HTR-8/SVneo (cell line): ENCODE measurements at places on chromosomes 11 and 22.

DNA sequence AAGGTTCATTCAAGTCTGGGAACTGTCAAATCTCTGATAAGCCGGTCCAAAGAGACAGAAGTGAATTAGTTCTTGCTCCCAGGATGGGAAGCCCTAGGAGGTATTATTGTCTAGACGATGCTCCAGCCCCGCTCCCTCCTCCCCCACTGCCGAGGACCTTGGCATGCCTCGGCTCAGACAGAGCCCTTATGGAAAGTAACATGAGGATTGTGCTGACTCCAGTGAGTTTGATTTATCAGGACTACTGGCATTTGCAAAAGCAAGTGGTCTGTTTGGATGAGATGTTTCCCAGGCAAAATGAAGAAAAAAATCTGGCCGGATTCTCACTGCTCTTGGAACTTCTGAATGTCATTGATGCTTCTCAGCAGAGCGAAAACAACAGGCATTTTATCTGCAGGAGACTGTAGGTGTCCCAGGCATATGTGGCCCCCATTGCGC is 341.0 kb downstream of the ETS1 start:
- no peak for DNase-seq

DNA sequence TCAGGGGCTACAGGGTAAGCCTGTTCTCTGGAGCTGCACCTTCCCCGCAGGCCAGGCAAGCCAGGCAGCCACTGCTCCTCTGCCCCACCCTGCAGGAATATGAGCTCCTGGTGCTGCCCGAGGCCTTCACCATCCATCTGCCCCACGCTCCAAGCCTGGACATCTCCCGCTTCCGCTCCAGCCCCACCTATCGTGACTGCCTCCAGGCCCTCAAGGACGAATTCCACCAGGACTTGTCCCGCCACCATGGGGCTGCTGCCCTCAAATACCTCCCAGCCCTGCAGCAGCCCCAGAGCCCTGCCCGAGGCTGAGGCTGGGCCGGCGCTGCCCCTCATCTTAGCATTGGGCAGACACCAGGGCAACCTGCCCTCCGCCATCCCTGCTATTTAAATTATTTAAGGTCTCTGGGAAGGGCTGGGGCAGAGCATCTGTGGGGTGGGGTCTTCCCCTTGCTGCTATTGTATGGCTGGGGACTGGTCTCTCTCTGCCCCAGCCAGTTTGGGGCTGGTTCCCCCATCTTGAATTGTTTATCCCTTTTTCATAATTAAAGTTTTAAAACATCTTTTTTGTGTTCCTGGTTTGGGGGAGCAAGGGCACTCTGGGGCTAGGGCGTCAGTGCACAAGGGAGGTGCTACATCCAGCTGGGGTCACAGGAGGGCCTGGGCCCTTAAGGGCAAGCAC is 6.2 kb downstream of the LARGE2 start:
- DNase-seq: no peak

GRCh38 chr11:72724021-72724551 is 28.1 kb downstream of the ARAP1 start:
- DNase-seq: no peak

DNA sequence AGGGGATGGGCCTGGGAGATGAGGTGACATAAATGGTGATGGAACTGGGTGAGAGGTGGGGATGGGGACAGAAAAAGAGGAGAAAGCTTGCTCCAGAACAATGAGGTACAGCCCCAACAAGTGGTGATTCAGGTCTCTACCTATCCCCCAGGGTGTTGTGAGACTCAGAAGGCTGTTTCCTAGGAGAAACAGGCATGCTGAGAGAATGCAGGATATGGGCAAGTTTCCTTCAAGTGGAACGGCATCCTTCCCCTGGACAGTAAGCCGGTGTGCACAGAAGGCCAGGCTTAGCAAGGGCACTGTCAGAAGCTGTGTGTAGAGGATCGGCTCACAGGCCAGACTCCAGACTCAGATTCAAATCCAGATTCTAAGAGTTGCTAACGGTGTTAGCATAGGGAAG is 34.1 kb upstream of the CRTAM start:
- DNase-seq: no peak

GRCh38 chr11:14700593-14700992 is 57.0 kb downstream of the PDE3B start:
- no peak for DNase-seq

GRCh38 chr11:77411137-77411707 is 62.7 kb downstream of the PAK1 start:
- peak; percentile 15 for DNase-seq

DNA sequence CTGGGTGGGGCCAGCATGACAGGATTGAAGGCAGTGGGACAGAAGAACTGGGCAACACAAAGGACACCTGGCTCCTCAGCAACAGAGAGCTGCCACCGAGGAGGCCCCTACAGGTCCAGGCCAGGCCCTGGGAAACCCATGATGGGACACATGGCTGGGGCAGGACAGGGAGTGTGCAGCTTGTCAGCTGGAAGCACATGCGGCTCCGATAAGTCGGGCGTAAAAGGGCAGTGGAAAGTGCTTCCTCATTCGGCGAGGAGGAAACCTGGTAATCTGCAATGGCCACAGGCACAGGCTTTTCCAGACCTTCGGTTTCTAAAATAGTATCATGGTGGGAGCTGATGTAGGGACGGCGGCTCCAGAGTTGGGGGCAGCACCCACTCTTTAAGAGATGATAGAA is 16.5 kb downstream of the GNAZ start:
- DNase-seq: no peak

GRCh38 chr11:45361551-45361950 is 75.4 kb upstream of the SYT13 start:
- DNase-seq: no peak

- DNase-seq: no peak
These were observed 33.4 kb downstream of the MIAT start for GRCh38 chr22:26690654-26691376.

DNA sequence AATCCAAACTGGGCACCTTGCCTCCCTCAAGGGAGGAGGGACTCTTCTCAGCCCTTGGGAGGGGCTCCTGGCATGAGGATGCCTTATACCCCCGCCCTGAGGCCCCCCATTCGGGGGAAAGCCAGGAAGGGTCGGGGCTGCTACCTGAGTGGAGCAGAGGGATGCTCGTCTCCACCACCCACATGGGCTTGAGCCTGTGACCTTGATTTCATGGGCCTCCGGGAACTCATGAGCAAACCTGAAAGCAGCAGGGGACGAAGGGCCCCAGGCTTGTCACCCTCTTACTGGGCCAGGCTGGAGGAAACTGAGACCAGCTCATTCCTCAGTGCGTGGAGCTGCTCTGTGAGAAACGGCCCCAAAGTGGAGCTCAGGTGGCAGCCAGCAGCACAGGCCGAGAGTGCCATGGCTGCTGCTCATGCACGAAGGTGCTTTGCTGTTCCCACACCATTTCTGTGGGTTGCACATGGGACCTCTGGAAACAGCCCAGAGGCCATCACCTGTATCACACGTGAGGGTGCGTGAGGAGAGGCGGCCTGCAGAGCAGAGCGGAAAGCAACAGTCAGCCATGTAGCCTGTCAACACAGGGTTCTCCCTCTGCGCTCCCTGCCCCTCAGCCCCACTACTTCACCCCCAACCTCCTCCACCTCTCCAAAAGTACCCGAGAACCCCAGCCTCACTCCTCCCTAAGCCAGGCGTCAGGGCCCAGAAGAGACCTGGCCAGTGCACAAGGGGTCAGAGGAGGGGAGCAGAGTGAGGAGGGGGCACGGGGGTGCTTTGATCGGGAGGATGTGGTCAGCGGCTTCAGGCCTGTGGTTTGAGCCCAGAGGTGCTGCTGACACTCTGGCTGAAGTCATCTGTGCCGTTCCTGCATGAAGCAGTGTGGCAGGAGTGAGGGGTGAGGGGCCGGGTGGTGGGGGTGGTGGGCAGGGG is 14.1 kb upstream of the IL2RB start:
- no peak for DNase-seq

DNA sequence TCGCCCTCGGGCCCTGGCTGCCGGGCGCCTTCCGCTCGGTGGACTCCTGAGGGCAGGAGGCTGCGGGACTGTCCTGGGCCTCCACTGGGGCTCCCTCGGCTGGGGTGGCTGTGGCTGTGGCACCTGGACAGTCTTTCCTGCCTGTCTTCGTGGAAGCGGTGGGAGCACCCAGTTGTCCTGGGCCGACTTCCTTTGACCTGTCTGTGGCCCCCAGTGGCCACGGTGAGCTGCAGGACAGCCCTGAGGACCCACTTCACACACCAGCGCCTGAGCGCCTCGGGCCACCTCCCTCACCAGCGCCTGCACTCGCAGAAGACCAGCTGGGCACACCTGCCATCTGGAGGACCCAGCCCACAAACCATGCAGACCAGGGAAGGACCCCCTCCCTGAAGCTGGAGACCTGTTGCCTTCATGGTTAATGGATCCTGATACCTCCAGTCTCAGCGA is 1.8 kb upstream of the EPS8L2 start:
- DNase-seq: no peak

- no peak for DNase-seq
These were observed 23.5 kb downstream of the ARHGAP8 start for GRCh38 chr22:44775862-44776261.

DNA sequence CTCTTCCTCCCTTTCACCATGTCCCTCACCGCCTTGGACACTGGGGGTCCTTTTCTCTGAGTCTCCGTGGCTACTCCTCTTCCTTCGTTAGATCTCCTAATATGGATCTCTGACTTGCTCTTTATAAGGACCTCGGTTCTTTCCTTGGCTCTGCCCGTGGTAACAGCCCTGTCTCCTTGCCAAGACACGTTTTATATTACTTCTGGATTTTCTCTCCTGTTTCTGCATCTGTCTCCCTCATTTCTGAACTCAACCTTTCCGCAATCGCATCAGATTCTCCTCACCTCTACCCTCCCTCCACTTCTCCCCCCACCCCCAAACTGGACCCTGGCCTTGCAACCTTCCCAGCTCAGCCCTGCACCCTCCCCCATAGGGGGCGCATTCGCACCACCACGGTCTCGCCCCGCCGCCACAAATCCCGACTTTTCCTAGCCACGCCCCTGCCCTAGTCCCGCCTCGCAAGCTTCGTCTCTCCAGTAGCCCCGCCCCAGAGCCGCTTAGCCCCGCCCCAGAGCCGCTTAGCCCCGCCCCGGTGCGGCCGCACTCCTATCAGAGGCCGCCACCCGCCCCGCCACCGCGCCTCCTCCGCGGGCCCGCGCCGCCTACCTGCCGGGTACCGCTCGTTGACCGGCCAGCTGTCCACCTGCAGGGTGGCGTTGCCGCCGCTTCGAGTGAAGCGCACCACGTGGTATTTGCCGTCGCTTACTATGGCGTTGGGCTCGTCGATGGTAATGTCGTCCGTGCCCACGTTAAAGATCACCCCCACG is 39.0 kb downstream of the SLC22A12 start:
- no peak for DNase-seq

DNA sequence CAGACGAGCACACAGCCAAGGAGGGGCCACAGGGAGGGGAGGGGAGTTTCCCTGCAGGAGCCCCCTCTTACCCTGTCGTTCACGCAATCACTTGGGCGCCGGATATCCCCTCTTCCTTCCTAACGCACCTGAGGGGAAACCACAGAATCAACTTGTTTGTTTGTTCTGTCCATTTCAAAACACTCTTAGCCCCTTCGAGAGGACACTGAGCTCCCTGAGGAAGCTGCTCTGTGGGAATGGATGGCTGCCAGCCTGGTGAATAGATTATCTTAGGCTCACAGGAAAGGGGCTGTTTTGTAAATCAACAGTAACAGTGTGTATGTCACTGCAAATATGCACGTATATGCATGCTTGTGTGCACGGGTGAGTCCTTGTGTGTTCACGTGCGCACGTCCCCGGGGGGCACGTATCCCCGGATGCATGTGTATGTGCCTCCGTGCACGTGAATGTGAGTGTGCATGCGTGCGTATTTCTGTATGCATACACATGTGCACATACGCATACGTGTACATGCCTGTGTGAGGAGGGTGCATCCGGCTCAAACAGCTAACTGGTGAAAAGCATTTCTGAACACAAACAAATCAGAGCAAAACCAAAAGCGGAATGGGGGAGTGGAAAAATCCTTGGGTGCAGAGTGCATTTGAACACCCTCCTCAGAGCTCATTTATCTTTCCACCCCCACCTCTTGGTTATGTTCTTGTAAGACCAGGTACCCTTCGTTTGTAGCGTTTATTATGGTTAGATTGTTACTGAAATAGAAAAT is 7.2 kb downstream of the ARSA start:
- DNase-seq: peak; percentile 66

- no peak for DNase-seq
These were observed 50.4 kb upstream of the PRSS23 start for GRCh38 chr11:86749821-86750401.

- DNase-seq: no peak
These were observed 1.6 kb downstream of the PHF21B start for GRCh38 chr22:45008186-45008681.

DNA sequence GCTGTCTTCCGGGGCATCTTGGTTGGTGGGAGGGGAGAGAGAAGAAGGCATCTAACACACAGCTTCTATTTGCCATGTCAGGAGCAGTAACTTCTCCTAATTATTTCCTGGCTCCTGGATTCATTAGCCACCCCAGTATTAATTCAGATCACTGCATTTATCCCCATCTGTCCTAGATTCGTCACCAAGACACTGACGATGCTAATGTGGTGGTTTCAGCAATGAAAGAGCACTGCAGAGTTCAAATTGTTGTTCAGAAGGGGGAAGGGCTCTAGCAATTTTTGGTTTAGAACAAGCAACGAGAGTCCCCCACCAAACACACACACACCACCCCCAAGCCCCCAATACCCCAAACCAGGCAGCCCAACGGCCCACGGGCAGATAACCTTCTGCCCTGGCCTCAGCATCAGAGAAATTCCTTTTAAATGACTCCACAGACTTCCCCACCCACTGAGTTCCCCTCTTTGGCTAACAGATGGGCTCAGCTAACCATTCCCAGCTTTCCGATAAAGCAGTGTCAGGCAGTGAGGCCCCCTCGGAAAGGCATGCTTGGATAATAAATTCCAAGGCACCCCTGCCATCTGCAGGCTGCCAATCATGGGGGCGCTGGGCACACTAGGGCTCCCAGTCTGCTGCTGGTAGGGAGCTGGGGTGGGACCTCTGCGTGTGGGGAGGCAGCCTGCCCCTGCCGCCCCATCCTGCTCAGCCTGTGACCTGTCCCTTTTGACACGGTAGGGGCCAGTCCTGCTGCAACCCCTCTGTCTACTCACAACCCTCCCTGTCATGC is 453.5 kb downstream of the MIAT start:
- DNase-seq: peak; percentile 69

GRCh38 chr22:27985323-27986275 is 66.5 kb upstream of the PITPNB start:
- no peak for DNase-seq

DNA sequence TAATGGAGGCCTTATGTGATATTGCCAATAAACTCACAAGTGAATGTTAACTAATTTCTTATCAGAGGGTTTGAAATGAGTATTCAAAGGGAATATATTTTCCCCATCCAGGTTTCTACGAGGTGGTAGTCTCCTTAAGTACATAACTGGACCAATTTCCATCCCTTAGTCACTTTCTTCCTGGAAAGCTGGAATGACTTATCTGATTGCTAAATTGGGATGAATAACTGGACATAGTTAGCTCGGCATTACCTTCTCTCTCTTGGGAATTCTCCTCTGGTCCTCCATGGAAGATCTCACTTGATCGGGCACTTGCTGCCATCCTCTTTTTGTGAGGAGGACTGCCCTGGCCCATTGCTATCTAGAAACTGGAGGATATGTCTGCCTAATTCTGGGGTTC is 109.1 kb downstream of the TRPC6 start:
- no peak for DNase-seq

- DNase-seq: no peak
These were observed 3.0 kb upstream of the SLCO2B1 start for GRCh38 chr11:75147875-75148263.

- DNase-seq: peak; percentile 8
These were observed 152.0 kb upstream of the SYN3 start for GRCh38 chr22:33209930-33210784.
